GM23338 (cell line): ENCODE measurements at places on chromosomes 2 and 18.

- DNase-seq: no peak
Measured at GRCh38 chr18:56197241-56197859, 441.0 kb downstream of the TXNL1 start.

GRCh38 chr2:36530983-36531354 lies 67.0 kb downstream of the FEZ2 start:
- DNase-seq: peak; percentile 44

DNA sequence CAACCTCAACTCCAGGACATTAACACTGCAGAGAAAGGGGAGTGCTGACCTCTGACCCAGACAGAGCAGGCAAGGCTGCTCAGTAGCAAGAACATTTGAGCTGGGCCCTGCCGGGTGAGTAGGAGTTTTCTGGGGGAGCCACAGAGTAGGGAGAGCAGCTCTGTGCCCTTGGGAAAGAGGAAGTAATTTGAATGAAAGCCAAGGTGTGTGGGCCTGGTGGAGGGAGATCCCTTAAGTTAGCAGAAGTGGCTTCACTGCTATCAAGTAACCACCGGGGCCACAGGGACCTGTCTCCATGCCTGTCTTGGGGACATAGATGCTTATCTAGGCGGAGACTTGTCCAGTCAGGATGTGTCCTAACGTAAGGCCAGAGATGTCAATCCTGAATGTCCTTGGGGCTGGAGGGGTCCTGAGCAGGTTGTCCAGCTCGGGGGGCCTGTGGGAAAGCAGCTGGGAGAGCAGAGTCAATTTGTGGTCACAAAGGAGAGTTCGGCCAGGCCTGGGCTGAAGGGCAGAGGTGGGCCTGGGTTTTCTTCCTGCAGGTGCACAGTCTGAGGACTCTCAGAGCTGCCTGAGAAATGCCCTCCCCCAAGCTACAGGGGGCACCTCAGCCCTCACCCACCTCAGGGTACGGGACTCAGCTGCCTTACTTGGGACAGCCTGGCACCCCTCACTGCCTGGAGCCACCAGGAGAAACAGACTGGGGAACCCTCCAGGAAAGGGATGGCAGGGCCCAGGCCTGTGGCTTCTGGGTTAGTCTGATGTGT lies 15.0 kb upstream of the OTOF start:
- DNase-seq: no peak

DNA sequence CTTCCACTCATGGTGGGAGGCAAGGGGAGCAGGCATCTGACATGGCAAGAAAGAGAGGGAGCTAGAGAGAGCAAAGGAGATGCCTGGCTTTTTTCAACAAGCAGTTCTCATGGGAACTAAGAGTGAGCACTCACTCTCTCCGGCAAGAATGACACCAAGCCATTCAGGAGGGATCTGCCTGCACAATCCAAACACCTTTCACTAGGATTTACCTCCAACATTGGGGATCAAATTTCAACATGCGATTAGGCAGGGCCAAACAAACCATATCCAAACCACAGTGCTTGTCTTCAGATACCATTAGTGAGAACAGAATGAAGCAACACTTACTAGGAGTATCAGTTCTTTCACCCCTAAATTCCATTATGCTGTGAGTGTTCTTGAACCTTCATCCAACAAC lies 77.3 kb downstream of the FIGN start:
- peak; percentile 25 for DNase-seq

DNA sequence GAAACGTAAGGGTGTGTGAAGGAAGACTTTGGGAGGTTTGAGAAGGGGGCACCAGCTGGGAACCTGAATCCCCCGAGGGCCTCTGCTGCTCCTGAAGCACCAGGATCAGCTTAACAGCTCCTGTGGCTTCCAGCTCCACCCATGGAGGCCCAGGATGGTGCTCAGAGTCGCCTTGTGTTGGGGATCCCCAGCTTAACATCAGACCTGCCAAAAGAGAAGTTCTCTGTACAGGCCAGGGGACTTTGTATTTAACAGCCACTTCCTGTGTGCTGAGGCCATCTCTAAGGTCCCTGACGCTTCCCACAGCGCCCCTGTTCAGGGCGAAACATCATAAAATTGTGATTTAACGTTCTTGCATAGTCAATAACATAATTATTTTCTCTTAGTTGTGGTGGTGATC lies 77.5 kb downstream of the NCK2 start:
- no peak for DNase-seq

GRCh38 chr2:238684362-238685326 lies 163.2 kb upstream of the TWIST2 start:
- DNase-seq: no peak

- no peak for DNase-seq
Measured at GRCh38 chr2:25056098-25056821, 14.4 kb downstream of the EFR3B start.

DNA sequence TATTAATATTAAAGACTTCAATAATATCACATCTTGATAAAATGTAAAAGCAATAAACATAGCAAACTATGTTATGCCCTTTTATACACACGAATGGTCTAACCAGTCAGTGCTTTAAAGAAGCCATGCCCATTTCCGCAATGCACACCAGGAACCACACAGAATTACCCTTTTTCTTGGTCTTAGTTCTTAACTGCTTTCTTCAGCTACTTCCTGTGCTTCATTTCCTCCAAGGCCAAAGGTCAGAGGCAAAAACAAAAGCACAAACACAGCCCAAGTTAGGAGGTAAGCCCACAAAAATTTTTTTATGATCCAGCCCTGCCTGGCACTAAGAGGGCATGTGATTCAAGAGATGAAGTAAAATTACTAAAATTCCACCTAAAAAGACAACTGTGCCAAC lies 267.2 kb downstream of the FBXO15 start:
- DNase-seq: no peak

GRCh38 chr2:231621051-231621879 lies 28.6 kb downstream of the TEX44 start:
- peak; percentile 77 for DNase-seq

DNA sequence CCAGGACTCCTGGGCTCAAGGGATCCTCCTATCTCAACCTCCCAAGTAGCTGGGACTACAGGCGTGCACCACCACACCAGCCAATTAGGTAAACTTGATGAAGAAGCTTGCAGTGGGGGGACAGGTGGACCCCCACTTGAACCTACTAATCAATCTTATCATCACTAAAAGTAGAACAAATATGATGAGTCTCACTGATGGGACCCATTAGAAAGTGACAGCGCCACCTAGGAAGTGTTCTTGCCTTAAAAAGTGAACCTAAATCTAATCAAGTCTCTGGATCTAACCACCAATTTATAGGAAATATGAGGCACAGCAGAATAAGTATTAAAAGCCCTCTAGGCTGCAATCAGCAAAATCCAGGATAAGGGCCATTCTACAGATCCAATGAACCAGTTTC lies 79.2 kb downstream of the BIN1 start:
- peak; percentile 58 for DNase-seq

DNA sequence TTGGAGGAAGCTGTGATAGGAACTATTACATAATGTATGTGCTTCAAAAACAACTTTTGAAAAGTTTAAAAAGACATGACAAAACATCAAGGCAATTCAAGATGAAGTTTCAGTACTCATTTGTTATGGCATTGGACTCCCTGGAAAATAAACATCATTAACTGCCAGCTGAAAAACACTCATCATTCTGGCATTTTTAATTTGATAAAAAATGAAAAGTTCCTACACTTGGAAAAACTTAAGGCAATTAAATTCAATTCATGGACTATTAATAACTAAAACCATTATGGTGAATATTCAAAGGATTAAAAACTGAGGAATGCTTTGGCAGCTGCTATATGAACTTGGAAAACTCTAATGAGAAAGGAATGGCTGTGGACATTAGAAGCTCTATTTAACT lies 8.5 kb downstream of the TYW5 start:
- DNase-seq: no peak

DNA sequence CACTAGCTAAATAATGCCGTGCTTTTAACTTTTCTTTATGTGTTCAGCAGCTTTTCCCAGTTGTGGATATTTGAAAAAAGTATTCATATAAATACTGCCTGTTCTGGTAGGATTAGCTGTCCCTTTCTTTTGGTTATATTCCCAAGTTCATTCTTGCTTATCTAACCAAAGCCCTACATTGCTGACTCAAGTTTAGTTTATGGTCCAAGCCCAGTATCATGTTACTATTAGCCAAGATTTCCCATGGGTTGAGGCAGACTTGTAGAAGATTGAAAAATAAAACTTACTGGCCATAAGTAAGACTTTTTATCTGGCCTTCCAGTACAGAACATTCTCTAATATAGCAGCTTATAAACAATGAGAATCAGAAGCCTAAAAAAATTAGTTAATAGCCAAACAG lies 49.7 kb upstream of the NFE2L2 start:
- DNase-seq: no peak

DNA sequence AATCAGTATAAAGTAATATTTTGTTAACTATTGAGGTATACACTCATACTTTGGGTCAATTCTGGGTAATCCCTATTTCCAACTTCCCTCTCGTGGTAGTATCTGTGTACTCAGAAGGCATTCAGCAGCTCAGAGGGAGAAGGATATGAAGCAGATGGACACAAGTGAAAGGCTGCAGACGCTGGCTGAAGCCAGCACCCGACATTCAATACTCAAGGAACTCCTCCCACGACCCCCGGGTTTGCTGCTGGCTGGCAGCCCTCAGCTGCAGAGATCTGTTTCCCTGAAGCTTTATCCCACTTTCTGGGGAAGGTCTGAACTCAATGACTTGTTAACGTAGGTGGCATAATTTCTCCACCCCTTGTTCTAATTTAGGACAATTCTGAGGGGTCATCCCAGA lies 847.3 kb upstream of the SOX11 start:
- no peak for DNase-seq

- no peak for DNase-seq
Measured at GRCh38 chr2:85947593-85947992, 58.8 kb upstream of the ST3GAL5 start.

- no peak for DNase-seq
Measured at GRCh38 chr18:49473721-49474120, 13.3 kb upstream of the DYM start.

GRCh38 chr2:107108556-107108955 lies 222.6 kb upstream of the ST6GAL2 start:
- DNase-seq: no peak

DNA sequence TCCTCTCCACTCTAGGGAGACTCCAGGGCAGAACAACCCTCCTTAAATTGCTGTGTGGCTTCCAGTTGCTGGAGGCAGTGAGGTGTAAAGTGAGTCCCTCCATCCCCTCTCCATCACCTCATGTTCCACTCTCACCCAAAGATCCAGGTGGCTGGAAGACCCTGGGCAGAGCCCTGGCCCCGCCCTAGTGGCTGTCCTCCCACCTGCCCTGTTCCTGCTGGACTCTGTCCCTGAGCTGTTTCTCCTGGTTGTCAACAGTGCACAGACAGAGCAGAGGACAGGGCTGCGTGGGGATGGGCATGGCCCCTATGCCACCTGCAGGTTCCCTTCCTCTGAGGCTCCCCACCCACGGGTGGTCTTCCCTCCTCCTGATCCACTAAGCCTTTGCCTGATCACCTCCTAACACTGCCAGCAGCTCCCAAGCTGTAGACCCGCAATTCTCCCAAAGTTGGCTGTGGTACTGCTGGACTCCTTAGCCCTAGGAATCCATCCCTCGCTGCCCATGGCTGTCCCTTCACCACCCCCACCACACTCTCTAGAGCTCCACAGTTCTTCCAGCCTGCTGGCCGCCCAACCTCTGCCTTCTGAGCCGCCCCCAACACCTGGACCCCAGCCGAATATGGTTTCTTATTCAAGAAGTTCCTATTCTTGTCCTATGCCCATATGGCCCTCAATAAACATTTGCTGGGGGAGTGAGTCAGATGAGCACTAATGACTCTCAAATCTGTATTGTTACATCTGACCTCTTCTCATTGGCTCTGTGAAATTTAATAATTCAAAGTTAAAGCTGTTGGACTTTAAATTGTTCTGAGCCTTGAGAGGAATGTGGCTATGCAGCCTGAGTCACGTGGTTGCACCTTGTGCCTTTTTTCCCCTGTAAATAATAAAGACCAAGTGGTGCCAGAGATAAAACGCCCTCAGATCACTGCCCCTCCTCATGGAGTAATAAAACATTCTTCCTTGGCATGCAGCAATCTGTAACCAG lies 260.0 kb upstream of the HS6ST1 start:
- no peak for DNase-seq

DNA sequence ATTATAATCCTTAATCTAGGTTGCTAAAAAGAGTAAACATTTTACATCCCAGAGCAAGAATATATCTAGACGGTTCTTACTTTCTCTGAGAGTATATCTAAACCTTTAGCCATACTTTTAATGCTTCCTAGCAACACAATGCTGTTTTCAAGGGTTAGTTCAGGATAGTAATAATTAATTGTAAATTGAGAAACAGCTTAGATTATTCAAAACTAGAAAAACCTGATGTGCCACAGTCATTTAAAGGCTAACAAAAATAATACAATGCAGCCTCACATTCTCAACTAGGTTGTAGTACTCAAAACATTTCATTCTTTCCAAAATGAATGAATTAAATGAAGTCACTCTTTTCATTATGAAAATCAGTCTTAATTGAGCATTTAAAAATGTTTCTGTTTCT lies 103.2 kb upstream of the OTX1 start:
- DNase-seq: no peak

DNA sequence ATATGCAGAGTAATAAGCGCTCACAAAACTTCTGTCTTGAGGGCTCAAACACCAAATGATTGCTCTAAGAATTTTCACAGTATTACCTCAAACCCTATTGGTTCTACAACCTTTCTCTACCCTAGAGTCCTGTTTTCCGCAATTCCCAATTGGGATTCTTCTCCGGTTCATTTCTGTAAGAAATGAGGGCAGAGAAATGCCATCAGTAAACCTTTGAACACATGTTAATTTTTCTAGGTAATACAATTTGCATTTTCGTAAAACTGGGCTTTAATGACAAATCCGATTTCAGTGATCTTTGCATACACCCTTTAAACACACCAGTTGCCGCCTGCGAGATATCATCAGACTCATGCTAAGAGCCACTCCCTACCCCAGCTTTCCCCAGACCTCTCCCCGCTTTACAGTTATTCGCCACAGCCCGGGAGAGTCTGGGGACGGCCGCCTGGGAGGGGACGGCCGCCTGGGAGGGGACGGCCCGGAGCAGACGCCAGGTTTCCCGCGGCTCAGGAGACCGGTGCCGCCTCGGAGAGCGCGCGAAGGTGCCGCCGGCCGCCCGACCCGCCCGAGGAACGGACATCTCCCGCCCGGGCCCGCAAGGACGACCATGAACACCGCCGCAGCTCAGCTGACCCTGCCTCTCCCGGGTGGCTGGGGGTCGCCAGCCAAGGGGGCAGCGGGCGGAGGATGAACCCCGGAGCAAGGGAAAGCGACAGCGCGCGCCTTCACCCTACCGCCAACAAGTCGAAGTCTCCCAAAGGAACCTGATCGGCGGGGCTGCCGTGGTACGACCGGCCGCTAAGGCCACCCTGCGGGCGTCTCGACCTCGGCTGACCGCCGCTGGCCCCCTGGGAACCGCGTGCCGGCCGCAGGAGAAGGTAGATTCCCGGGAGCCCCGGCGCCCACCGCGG lies 463 bp downstream of the SMC6 start:
- DNase-seq: peak; percentile 70

DNA sequence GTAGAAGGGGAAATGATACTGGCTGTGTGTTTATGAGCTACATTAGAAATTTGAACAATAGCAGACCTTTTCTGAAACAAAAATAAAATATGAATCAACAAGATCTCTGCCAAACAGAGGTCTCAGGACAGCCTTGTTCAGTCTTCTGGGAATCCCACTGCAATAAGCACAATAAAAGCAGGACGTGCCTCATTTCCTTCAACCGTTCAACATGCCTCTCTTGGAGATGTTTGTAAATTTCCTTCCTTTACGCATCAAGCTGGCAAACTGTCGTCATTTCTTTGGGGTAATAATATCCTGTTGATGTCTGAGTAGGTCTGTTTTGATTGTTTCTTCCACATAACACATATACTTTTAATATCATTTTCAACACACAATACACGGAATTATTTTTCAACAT lies 77.2 kb downstream of the TCF4 start:
- DNase-seq: peak; percentile 34

GRCh38 chr2:101775636-101776035 lies 78.1 kb downstream of the MAP4K4 start:
- no peak for DNase-seq
